ENCODE measurements at places on chromosomes 16 and 17.
A peak's percentile ranks its signal among the peaks of the same experiment; 100 is the strongest.

DNA sequence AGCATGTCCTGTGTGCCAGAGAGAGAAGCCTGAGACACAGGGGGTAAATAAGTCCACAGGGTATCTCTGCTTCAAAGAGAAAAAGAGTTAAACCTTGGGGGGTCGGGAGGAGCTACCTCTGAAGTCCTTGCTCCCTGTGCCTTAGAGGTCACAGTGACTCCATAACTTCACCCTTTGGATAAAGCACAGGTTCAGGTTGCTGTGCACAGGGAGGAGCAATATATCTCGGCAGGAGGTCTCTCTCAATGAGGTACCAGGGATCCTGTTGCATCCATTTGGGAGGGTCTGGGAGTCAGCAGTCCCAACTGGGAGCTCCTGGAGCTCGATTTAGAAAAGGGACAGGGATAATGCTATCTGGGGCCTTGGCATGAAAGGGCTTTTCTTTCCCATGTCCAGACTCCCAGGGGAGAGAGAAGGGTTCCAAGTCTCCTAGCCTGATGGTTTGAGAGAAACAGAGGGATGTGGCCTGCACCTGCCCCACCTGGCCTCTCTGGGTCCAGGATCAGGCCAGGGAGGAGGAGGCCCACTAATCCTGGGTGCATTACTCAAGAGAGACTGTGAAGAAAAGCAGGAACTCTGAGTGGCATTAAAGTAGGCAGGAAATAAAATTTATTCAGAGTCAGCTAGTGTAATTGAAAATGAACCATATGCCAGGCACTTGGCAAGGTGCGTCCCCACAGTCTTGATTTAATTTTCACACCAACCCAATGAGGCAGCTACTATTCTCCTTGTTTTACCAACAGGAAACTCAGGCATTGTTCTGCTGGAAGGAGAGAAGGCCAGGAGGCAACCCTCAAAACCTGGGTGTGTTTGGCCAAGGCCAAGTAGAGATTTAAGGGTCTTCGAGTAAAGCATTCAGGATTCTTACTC lies 40.7 kb downstream of the CUEDC1 start:
- DNase-seq, result peak; percentile 70

DNA sequence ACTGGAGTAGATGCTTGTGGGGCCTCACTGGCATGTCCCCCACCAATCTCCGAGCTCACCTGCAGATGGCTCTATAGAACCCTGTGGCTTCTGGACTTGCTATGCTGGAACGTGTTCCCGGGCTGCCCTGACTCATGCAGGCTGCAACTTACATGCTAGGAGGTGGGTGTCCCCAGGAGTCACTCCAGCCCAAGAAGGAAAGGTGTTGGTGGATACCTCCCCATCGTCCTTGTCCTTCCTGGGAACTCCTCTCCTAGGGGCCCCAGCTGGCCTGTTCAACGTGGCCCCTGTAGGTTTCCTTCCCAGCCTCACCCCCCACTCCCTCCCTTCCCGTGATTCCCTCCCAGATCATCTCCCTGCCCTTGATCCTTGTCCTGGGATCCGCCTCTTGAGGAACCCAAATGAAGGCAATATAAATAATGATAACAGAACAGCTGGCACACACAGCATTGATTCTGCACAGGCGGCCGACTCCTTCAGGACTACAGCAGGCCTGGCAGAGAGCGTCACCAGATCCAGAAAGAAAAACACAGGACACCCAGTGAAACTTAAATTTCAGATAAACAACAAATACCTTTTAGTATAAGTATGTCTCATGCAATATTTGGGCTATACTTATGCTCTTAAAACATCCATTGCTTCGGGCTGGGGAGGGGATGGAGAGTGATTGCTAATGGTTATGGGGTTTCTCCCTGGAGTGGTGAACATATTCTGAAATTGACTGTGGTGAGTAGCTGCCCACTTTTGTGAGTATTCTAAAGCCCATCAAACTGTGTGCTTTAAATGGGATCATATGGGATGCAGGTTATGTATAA lies 221.1 kb upstream of the GSE1 start:
- DNase-seq, result no peak

DNA sequence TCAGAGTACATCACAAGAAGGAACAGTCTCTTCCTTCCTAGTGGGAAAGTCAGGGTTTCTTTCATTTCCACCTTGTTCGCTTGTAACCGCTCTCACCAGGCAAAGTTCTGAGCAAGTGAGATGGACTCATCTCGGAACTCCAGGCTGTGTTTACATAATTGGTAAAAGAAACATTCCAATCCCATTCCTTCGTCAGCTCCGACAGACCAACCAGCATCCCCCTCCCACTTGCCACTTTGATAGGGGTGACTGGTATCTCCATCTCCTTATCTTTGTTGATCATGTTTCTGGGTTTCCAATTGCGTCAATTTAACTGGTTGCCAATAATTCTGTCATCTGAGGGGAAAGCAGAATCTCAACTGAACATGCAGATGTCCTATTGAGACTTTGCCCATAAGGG lies 36.8 kb upstream of the LYRM9 start:
- no peak for DNase-seq

GRCh38 chr16:62010186-62010585 lies 26.1 kb downstream of the CDH8 start:
- no peak for DNase-seq

DNA sequence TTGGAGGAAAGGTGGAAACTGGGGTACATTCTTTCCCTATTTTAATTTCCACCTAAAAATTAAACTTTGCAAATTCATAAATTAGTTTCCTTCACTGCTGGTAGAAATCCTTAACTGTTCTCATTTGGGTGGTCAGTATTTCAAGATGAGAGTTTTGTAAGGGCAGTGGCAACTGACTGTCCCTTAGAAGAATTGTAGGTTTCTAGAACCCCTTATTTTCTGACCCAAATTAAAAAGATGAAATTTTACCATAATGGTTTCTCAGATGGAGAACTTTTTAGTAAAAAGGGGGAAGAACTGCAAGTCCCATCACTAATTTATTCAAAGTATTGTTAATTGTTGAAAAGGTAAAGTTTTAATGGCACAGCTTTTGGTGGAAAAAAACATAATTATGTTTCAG lies 5.6 kb downstream of the IGF2BP1 start:
- no peak for DNase-seq

DNA sequence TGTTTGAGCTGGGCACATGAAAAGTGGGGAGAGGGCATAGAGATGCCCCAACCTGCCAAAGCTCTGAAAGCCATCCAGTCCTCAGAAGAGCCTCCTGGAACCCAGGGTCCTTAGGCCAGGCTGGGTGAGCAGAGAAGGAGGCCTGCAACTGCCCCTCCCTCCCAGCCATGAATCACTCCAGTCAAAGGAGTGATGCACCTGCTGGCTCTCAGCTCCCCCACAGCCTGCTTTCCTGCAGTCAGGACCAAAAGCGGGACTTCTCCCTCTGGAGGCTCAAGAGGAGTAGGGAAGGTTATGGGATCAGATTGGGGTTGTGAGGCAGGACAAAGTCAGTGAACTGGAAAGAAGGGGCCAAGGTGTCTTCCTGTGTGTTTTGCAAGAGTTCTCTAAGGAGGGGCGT lies 145.6 kb downstream of the TMEM132E start:
- no peak for DNase-seq

DNA sequence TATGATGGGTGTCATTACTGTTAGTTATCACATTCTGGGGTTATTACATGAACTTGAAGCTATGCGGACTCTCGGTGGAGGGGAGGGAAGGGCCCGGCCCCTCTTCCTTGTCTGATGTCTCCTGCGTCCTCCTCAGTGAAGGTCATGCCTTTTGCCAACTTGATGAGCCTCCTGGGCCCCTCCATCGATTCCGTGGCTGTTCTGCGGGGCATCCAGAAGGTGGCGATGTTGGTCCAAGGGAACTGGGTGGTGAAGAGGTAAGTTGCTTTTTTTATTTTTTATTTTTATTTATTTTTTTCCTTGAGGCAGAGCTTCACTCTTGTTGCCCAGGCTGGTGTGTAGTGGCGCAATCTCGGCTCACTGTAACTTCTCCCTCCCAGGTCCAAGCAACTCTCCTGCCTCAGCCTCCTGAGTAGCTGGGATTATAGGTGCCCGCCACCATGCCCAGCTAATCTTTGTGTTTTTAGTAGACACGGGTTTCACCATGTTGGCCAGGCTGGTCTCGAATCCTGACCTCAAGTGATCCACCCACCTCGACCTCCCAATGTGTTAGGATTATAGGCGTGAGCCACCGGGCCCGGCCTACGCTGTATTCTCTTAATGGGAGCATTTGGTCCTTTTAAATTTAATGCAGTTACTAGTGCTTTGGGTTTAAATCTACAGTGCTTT lies 21.6 kb downstream of the POLR3E start:
- no peak for DNase-seq

- peak; percentile 85 for DNase-seq
Observed at GRCh38 chr17:39197380-39198185, at the start of gene CACNB1. TSS of gene CACNB1 (minus strand) at chr17:39197669. CDS start at chr17:39197495, 174 bp downstream.

All from cerebellum (tissue), 4 donors.